Heart left ventricle (tissue), 16 donors: ENCODE measurements at places on chromosomes 16 and 17.
A peak's percentile ranks its signal among the peaks of the same experiment; 100 is the strongest.

DNA sequence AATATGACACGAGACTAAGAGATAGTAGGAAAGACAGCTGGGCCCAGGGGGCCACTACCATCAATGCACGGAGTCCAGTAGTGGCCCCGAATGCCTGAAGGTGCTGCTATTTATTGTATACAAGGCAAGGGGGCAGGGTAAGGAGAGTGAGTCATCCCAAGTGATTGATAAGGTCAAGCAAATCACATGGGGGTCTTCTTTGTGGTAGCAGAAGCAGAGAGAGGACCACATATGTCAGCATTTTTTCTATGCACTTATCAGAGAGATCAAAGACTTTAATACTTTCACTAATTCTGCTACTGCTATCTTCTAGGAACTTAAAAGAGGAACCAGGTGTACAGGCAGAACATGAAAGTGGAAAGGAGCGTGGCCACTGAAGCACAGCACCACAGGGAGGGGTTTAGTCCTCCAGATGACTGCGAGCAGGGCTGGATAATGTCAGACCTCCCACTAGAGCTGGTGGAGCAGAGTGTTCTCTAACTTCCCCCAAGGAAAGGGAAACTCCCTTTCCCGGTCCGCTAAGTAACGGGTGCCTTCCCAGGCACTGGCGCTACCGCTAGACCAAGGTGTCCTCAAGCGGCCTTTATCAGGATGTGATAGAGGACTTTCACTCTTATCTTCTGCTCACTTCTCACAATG lies 26.4 kb upstream of the ARL4D start:
- no peaks in the 10 kb centered on the region for H3K27me3 ChIP-seq
- peak; percentile 42 for DNase-seq
- no peak overlapping the region for H3K4me3 ChIP-seq

GRCh38 chr17:35164716-35165115 lies 17.1 kb downstream of the UNC45B start:
- H3K27me3 ChIP-seq, result no peaks in the 10 kb centered on the region
- no peaks in the 10 kb centered on the region for H3K4me1 ChIP-seq
- peaks cover 20% of the 10 kb centered on the region for H3K36me3 ChIP-seq
- no peak overlapping the region for H3K4me3 ChIP-seq
- DNase-seq, result no peak
- H3K27ac ChIP-seq, result no peak overlapping the region

- H3K27me3 ChIP-seq, result peaks cover 57% of the 10 kb centered on the region
- H3K4me3 ChIP-seq, result no peak overlapping the region
- H3K4me1 ChIP-seq, result no peaks in the 10 kb centered on the region
- no peak for DNase-seq
- no peak overlapping the region for H3K27ac ChIP-seq
- H3K36me3 ChIP-seq, result no peaks in the 10 kb centered on the region
These were observed 138.8 kb downstream of the MRM1 start for GRCh38 chr17:36740157-36740556.

DNA sequence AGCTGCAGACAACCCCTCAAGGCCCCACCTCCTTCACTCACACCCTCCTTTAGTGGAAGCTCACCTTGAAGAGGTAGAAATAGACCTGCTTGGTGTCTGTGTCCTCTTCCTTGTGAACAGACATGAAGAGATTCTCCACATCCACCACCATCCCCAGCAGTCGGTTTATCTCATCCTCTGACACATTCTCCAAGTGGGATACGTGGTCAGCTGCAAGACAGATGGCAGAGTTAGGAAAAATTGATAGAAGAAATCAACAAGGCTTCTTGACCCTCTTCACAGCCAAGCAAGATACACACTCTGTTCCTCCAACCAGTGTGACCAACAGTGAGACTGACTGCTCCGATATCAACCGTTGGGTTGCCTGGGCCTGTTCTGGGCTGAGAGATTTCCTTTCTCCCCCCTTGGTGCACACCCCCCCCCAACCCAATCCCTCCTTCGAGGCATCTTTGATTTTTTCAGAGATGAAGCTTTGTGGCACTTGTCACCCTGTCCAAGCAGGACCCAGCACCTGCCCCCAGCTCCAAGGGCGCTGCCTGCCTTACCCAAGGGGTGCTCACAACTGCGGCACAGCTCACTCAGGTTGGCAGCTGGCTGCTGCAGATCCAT lies 902 bp downstream of the KAT2A start:
- H3K27me3 ChIP-seq, result no peaks in the 10 kb centered on the region
- no peak for DNase-seq
- H3K36me3 ChIP-seq, result peaks cover 23% of the 10 kb centered on the region
- H3K4me1 ChIP-seq, result peaks cover 13% of the 10 kb centered on the region

DNA sequence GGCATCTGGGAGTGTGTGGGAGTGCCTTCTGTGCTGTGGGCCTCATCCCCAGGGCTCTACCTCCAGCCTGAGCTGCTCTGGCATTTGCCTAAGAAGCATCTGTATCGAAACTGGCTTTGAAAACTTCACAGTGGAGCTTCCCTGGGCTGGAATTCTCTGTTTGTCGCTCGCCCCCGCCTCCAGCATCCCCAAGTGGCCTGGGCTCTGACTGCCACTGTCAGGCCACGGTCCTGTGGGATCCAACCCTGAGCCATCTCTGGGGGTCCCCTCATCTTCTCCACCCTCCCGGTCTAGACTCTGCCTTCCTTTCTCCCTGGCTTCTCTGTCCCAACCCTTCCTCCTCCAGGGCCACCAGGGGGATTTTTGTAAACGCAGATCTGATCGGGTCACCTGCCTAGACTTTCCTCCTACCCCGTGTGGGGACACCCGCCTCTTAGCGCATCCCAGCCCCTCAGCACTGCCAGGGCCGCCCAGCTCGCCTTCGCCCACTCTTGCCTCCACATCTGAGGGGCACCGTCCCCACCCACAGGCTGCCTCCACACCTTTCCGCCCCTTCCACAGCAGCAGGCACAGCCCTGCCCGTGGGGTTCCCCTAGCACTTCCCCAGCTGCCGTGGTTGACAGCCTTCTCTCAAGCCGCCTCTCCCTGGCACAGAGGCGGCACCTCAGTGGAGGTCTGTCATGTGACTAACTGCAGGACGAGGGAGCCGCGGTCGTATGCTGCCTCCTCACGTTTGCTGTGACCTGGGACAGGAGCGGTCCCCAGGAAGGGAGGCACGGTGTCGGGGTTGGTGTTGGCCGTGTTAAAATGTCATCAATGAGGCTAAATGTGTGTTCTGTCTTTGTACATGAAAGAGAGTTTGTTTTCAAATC lies 12.0 kb downstream of the TBC1D24 start:
- H3K4me3 ChIP-seq, result no peak overlapping the region
- no peak for DNase-seq
- no peaks in the 10 kb centered on the region for H3K36me3 ChIP-seq
- H3K4me1 ChIP-seq, result no peaks in the 10 kb centered on the region

GRCh38 chr17:57606111-57606875 lies 138.8 kb downstream of the CCDC182 start:
- no peak for DNase-seq
- no peaks in the 10 kb centered on the region for H3K36me3 ChIP-seq
- no peak overlapping the region for H3K4me3 ChIP-seq
- H3K27ac ChIP-seq, result peak overlapping the region; percentile 81
- peaks cover 52% of the 10 kb centered on the region for H3K4me1 ChIP-seq

DNA sequence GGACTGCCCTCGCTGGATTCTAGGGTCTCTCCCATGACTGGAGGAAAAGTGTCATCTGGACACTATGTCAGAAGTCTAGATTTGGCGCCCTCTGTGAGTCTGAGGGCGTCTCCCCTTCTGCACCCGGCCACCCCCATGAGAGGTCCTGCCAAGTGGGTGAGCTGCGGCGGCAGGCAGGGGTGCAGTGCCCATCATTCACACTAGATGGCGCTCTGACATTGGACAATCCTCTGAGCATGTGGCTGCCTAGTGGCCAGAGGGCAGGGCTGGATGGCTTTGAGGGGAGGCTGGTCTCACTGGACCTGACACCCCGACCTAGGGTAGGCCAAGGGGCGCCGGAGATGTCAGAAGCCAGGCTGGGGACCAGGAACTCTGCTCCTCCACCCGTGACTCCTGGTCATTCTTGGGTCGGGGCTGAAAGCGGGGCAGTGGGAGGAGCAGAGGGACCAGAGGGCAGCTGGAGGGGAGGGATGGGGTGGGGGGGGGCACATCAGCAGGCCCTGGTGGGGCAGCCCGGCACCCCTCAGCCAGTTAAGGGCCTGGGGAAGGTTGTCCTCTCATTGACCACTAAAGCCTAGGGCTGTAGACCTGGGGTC lies 28.0 kb downstream of the MRM1 start:
- no peaks in the 10 kb centered on the region for H3K36me3 ChIP-seq
- H3K27ac ChIP-seq, result no peak overlapping the region
- H3K4me1 ChIP-seq, result no peaks in the 10 kb centered on the region
- H3K27me3 ChIP-seq, result peaks cover 5% of the 10 kb centered on the region

- no peaks in the 10 kb centered on the region for H3K27me3 ChIP-seq
- no peak for DNase-seq
- H3K36me3 ChIP-seq, result no peaks in the 10 kb centered on the region
- no peak overlapping the region for H3K4me3 ChIP-seq
These were observed 59.9 kb downstream of the NKD1 start for GRCh38 chr16:50607970-50608557.

DNA sequence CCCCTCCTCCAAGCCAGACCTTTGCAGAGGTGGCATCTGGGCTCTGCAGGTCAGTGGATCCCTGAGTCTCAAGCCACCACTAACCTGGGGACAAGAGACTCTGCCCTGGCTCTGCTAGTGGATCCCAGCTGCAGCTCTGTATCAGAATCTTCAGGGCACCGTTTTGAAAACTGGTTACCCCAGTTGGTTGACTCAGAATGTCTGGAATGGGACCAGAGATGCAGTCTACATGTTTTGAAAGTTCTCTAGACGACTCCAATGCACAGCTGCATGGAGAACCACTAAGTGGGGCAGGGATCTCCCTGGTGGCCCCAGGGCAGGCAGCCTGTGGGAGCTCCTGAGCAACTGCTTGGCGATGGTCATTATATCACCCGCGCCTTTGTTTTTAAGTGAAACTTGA lies 34.1 kb upstream of the ADORA2B start:
- H3K36me3 ChIP-seq, result no peaks in the 10 kb centered on the region
- peaks cover 23% of the 10 kb centered on the region for H3K4me1 ChIP-seq
- no peak for DNase-seq
- no peaks in the 10 kb centered on the region for H3K27me3 ChIP-seq
- no peak overlapping the region for H3K4me3 ChIP-seq

DNA sequence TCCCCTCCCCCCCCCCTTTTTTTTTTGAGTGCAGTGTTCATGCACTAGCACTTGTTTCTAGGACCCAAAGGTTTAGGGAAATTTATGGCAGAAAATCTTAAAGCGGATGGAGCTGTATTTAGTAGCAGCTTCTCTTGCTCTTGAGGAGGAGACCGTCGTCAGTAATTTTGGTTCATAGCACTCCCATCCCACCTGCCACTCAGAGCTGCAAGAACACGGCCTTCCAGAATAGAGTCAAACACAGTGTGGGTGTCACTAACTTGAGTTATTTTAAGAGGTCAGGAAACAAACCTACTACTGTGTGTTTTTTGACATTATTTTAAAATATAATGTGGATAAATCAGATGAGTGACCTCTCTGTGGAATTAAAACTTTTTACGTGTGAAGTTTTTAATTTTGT lies 37.3 kb downstream of the SEC14L1 start:
- no peaks in the 10 kb centered on the region for H3K27me3 ChIP-seq
- H3K27ac ChIP-seq, result no peak overlapping the region
- peaks cover 7% of the 10 kb centered on the region for H3K4me1 ChIP-seq

- DNase-seq, result no peak
- H3K36me3 ChIP-seq, result no peaks in the 10 kb centered on the region
- no peaks in the 10 kb centered on the region for H3K27me3 ChIP-seq
- peaks cover 42% of the 10 kb centered on the region for H3K4me1 ChIP-seq
These were observed 62.6 kb downstream of the PLCG2 start for GRCh38 chr16:81841722-81842121.

DNA sequence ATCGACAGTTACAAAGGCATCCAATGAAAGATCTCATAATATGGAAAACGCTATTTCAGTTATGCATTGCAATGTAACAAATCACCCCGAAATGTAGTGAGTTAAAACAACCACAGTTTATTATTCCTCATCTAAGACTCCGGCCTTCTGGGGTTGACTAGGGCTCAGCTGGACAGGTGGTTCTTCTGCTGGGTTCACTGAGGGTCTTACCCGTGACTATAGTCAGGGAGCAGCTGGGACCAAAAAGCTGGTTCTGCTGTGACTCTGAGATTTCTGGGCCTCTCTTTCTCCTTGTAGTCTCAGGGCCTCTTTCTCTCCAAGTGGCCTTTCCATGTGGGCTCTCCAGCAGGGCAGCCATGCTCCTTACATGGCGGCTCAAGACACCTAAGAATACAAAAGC lies 196.0 kb downstream of the IRX3 start:
- no peaks in the 10 kb centered on the region for H3K27me3 ChIP-seq
- no peaks in the 10 kb centered on the region for H3K4me1 ChIP-seq
- DNase-seq, result no peak
- H3K36me3 ChIP-seq, result no peaks in the 10 kb centered on the region
